ENCODE measurements at places on chromosomes 12 and 14.

DNA sequence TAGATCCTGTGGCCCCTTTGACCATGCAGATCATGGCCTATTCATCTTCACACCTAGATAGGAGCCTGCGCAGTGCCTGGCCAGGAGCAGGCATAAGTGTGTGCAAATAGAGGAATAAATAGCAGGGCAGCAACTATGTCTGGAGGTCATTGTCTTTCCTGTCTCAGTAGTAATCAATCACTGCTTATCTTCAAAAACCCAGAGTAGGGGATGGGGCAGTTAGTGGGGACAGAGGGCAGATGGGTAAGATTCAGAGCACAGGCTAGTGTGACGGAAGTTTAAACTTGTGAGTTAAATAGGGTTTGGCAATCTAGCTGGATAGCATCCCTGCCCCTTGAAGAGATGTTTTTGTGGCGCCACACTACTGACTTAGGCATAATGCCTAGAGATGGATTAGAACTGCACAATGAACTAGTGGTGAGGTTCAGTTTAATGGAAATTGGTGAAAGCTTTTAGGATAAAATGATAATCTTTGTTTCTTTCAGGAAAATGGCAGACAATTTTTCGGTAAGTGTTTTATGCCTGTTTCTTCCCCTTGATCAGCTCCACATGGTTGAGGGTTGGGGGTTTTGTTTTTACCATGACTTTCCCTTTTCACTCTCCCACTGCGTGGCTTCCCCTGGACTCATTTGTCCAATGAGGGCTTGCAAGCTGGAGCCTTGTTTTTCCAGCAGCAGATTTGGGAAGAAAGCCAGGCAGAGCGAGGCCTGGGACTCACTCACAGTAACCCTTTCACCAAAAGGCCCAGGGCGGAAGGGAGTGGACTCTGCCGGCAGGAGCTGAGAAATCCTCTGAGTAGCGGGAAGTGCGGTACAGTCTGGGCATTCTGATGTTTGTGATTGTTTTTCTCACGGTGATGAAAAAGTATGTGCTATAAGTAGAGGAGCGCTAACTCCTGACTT is 8.1 kb downstream of the LGALS3 start:
- DNase-seq = peak; percentile 91

GRCh38 chr12:41188058-41188840 is at the start of gene PDZRN4:
Gene PDZRN4, plus strand, starts transcription at chr12:41188320.
- no peak for DNase-seq

DNA sequence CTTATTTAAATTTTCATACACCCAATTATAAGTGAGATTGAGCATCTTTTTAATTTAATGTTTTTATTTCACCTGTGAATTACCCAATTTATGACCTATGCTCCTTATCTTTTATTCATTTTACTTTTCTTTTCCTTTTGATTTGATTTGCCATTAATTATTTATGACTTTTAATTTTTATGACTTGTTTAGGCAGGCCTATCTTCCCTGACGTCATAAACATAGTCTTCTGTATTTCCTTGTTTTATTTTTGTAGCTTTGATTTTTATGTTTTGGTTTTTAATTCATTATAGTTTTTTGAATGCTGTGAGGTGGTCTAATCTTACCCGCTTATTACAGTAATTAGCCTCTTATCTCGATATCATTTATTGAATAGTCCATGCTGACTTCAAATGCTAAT is 467.1 kb upstream of the FAR2 start:
- DNase-seq = no peak

- peak; percentile 68 for DNase-seq
These were observed 26.0 kb downstream of the MAPK1IP1L start for GRCh38 chr14:55077170-55078151.

DNA sequence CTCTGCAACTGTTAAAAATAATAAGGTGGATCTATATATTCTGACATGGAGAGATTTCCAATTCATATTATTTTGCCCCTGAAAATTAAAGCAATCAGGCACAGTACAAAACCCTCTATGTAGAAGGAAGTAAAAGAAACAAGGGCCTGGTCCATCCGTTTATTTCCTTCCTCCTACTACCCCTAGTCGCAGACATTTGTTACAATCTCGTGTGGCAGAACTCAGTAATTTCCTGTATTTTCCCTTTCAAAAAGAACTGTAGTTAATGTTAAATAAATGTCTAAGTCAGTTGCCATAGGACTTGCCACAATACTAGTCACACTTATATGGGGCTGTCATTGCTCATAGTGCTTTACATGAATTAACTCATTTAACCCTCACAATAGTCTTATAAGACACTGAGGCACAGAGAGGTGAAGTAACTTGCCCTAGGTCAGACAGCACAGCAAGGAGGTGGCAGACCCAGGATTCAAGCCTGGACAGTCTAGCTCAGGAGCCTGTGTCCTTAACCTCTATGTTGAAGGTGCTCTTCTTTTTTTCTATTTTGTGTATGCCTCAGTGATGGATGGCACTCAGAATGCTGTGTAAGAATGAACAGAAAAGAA is 24.2 kb downstream of the NINJ2 start:
- no peak for DNase-seq

Data from EH (cell line).